Astrocyte of the spinal cord (primary cell): ENCODE measurements at places on chromosomes 4 and X.

DNA sequence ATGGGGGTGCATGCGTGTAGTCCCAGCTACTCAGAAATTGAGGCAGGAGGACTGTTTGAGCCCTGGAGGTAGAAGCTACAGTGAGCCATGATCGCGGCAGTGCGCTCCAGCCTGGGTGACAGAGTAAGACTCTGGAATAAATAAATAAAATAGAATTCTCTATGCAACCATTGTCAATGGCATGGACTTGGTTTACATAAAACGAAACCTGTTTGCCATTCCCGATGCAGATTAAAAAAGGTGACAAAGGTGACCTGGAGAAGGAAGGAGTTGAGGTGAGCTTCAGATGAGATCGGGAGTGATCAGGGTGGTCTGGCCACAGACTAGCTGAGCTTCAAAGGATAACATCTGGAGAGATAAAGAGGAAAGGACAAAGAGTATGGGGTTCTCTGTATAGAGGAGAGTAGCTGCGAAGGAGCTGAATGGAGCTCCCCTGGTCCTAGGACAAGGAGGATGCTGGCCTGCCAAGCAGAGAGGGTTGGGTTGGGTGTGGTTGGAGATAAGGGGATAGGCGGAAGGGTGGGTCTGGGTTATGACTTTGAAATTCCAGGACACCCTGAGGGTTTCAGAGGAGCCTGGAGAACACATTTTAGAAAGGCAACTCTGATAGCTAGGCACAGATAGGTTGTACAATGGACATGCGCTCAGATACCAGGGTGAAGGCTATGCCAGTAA lies 98.6 kb downstream of the RBM47 start:
- DNase-seq = no peak

DNA sequence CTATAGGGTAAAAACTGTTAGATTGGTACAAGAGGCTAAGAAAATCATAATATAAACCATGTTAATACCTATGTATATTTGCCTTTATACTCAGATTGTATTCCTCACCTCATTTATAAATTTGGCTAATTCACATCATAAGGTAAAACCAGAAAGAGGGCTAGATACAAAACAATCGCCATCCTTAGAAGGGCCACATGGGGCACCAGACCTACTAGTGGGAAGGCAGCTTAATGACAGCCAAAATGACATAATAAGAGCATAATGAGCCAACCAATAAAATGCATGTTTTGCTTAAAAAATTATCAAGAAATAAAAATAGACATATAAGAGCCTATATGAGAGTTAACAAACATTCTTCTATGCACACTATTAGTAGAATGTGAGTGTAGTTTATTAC lies 107.3 kb upstream of the PRDX4 start:
- DNase-seq = no peak

DNA sequence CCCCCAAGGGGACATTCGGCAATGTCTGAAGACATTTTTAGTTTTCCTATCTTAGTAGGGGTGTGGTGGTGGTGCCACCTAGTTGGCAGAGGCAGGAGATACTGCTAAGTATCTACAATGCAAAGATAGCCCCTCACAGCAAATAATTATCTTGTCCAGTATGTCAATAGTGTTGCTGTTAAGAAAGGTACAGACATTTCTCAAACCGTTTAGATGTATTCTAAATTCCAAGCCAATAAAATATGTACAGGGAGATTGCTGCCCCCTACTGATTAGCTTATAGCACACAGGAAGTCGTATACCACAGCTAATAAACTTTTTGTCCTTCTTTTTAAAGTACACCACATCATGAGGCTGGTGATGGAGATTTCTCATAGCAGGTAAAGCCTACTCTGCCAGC lies 260.5 kb downstream of the TMA16 start:
- peak; percentile 46 for DNase-seq

- DNase-seq = peak; percentile 96
Measured at GRCh38 chr4:73776321-73776729, 36.0 kb downstream of the CXCL8 start.

- DNase-seq = no peak
Measured at GRCh38 chr4:55834086-55834795, 14.7 kb downstream of the EXOC1L start.
